Naive thymus-derived CD8-positive, alpha-beta T cell (primary cell): ENCODE measurements at places on chromosomes 7 and 10.

DNA sequence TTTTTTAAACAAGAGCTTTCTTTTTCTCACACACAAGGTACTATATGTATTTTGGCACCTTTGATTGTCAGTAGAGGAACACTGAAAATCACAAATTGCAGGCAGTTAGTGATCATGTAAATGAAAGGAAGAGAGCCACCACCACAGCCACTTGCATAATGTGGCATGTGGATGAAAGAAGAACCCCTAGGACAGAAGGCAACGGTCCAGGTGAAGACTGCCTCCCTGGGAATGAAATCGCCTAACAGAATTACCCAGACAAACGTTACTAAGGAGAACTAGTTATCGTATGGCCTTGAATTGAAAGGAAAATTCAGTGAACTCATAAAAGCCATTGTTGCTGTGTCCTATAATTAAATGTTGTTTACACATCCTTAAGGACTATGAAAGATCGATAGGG is 41.2 kb upstream of the PTPRZ1 start:
- DNase-seq = no peak

- no peak for DNase-seq
Measured at GRCh38 chr10:64535131-64535867, 1014.1 kb downstream of the REEP3 start.

- DNase-seq = no peak
Measured at GRCh38 chr10:1120801-1121211, 64.6 kb downstream of the WDR37 start.

DNA sequence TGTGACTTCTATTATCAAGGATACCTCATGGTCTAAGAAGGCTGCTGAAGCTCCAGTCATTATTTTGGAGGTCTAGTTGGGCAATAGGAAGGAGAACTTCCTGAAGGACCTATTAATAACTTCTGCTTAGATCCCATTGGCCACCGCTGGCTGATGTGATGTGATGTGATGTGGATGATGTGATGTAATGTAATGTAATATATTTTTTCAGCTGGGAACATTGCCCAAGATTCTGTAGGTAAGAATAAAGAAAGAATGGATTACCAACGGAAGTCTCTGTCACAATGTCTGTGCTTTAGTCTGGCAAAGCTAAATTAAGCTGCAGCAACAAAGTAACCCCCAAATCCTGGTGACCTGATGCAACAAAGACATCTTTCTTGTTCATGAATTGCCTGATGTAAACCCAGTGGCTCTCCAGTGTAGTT is 233.7 kb downstream of the PTEN start:
- no peak for DNase-seq

DNA sequence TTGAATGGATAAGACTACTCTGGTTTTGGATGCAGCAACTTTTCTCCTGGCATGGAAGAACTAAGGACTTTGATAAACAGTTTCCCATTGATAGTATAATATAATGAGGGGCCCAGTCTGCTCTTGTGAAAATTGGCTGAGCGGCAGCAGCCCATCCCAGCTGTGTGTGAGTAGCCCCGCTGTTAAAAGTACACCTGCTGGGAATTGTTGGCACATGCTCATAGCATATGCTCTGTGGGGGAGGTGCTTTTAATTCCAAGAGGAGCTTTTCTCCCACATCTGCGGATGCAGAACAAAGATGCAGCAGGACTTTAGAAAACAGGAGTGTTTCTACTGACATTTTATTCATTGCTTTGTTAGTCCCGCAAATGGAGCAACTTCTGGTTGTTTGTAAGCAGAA is 19.0 kb downstream of the SRI start:
- no peak for DNase-seq

GRCh38 chr10:109939315-109939961 is 16.1 kb upstream of the XPNPEP1 start:
- no peak for DNase-seq

DNA sequence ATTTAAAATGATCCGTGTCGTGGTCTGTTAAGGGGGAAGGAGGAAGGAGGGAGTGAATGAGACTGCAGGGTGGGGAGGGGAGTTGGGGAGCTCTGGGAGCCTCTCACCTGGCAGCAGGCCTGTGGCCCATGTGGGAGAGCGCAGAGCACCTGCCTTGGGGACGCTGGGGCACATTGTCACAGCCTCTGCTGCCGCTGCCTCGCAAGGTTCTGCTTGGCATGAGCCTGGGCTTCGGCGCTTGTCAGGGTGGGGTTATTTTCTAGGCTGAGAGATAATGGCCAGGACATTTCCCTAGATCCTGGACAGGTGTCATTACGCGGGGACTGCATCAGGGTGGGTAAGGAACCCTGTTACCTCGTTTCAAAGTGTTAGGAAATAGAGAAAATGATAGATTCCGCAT is 2.2 kb upstream of the SUN1 start:
- peak; percentile 45 for DNase-seq

- DNase-seq = no peak
Measured at GRCh38 chr7:157002819-157003421, 7.5 kb downstream of the MNX1 start.

- no peak for DNase-seq
Measured at GRCh38 chr10:63718421-63718820, 197.2 kb downstream of the REEP3 start.

DNA sequence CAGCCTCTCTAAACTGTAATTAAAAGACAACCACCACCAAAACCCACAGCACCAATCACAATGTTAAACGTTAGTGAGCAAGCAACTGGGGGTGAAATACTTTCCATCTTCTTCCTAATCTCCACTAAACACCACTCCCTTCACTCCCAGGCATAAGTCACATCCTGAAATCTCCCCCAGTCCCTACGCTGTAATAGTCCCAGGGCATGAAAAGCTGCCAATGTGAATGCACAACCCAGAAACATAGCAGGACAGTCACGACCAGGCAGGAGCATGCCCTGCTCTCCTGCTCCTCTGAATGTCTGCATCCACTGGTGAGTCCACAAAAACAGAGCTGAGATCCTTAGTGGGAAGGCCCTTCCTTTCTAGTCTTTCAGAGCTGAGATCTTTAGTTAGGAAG is 288.9 kb downstream of the PARD3 start:
- no peak for DNase-seq

DNA sequence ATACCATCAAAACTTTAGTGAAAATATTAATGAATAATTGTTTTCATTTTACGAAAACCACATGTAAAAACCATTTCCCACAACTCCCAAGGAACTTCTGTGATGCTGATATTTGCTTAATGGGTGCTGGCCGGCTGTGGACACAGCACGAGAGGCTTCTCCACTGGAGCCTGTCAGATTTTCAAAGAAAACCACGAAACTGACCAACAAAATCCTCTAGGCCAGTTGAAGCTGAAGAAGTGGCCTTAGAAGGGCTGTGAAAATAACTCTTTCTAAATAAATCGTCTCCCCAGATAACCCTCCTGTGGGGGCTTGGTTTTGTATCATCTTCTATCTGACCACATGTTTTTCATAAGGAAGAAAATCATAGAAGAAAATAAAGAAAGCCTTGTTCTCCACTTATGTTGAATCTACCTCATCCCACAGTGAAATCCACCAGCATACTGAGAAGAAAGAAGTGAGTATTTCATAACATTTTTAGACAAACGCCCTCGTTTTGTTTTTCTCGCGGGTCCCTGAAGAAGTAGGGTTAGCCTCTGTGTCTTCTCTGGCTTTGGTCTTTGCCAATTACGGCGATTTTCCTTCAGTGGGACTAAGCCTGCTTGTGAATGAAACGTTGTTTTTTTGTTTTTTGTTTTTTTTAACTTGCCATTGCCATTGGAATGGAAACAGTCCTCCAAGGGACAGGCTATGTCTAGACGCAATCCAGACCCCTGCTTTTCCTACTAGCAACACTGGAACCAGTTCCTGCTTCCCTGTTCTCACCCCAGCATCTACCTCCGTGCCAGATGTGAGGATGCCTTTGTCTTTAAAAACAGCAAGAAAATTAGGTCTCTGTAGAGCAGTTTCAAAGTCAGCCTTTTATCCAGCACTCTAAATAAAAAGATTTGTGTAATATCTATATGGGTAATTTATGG is 123.9 kb downstream of the ADAM12 start:
- no peak for DNase-seq

DNA sequence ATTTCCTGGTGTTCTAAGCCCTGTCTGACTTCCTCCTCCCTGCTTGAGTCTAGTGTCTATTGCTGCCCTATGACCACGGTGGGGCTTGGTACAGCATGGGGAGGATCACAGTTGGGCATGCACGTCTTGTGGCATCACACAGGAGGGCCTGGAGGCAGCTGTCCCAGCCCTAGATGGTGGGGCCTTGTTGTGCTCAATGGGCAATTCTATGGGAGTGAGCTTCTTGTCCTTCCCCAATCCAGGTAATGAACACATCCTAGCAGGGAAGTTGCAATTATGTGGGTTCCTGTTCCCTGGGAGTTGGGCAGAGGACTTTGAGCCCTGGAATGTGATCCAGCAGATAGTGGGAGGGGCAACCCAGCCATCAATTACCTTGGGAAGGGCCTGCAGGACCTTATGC is 10.8 kb upstream of the FAM3C start:
- DNase-seq = no peak

GRCh38 chr10:74514322-74514721 is 312.1 kb upstream of the KAT6B start:
- no peak for DNase-seq

DNA sequence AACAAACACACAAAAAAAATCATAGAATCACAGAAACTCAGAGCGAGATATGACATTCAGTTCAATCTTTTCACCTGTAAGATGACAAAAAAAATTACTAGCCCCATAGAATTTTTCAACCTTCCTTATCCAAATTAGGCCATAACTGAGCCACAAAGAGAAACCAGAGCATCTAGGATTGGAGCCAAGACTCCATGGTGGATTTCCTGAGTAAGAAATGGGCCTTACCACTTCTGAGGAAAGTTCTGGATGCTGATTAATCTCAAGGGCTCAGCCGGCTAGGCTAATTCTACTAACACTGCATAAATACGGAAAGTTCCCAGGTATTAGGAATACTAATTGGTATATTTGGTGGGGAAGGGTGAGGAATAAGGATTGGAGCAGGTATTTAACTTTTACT is 16.8 kb downstream of the LIPM start:
- no peak for DNase-seq

DNA sequence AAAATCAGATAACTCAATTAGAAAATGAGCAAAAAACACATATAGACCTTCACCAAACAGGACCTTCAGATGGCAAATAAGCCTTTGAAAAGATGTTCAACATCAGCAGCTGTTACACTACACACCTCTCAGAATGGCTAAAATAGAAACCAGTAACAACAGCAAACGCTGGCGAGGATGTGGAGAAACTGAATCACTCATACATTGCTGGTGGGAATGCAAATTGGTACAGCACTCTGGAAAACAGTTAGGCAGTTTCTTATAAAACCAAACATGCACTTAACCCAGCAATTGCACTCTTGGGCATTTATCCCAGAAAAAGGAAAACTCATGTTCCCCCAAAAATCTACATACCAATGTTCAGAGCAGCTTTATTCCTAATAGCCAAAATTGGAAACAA is 37.7 kb upstream of the SMARCD3 start:
- DNase-seq = no peak

GRCh38 chr10:17981766-17982380 is 30.2 kb downstream of the SLC39A12 start:
- no peak for DNase-seq

- no peak for DNase-seq
Measured at GRCh38 chr10:109743574-109743973, 179.7 kb downstream of the XPNPEP1 start.

- no peak for DNase-seq
Measured at GRCh38 chr7:30221764-30222163, 62.6 kb upstream of the ZNRF2 start.

DNA sequence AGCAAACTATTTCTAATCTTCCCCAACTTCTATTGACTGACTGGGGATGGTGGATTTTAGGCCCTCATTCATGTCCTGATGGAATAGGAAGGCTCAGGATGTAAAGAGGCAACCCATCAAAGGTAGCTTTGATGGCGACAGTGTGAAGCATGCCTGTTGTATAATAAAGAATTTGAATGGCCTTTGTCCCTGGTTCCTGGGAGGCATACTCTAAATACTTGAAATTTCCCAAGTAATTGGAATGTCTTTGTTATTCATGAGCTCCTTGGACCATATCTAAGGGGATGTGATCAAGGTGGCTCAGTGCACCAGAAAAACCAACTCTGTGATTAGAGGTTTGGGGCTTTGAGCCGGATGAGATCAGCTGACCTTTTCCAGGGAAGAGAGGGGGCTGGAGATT is 264.5 kb upstream of the NEBL start:
- DNase-seq = no peak

- DNase-seq = no peak
Measured at GRCh38 chr10:60572511-60573194, 183.0 kb upstream of the ANK3 start.

DNA sequence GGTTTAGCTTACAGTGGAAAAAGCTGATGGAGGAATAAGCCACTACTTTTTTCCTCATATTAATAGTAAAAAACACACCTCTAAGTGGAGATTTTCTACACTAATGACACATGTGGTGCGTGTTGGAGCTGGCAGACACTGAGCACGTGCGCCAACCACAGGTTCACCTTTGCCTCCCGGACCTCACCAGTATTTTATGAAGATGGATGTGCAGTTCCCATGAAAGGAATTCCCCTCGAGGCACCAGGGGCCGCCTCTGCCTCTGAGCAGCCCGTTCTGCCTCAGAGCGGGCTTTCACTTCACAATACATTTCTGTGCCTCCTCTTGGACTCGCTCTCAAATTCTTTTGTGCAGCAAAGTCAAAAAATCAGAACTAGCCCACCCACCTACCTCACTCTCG is 477.5 kb upstream of the ADARB2 start:
- DNase-seq = no peak

- no peak for DNase-seq
Measured at GRCh38 chr7:46000513-46000912, 79.4 kb upstream of the IGFBP3 start.

- no peak for DNase-seq
Measured at GRCh38 chr10:12388671-12389070, 39.3 kb downstream of the CAMK1D start.

DNA sequence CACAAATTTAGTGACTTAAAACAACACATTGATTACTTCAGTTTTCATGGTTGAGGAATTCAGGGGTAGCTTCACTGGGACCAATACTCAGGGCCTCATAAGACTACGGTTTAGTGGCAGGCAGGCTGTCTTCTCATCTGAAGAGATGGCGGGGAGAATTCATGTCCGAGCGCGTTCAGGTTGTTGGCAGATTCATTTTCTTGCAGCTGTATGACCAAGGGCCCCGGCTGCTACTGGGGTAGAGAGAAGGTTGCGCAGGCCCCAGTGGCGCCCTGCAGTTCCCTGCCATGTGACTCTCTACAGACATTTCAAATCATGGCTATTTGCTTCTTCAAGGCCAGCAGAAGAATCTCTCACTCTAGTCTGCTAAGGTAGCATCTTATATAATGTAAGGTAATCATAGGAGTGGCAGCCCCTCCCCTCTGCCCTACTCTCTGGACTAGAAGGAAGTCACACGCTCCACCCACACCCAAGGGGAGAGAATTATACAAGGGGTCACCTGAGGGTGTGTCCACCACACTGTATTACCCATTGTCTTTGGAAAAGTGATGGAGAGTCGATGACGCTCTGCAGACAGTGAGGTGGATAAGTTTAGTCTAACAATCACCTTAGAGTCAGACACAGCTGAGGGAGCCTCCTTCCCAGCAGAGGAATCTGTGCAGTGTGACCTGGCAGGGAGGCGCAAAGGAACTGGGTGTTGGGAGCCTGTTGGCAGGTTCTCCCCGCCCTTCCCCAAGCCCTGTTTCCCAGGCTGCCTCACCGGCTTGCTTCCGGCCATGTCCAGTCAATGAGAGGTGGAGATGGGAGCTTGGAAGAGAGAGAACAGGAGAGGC is 35.7 kb upstream of the PLEKHA1 start:
- DNase-seq = no peak

- DNase-seq = no peak
Measured at GRCh38 chr7:159097661-159098423, 46.8 kb downstream of the VIPR2 start.

- DNase-seq = no peak
Measured at GRCh38 chr10:8912108-8912507, 857.6 kb downstream of the GATA3 start.
